ENCODE measurements at places on chromosomes 5 and 9.

GRCh38 chr9:129412814-129413536 is 207.9 kb downstream of the C9orf50 start:
- DNase-seq: peak; percentile 37

GRCh38 chr5:125313555-125313954 is 567.1 kb upstream of the ZNF608 start:
- no peak for DNase-seq

DNA sequence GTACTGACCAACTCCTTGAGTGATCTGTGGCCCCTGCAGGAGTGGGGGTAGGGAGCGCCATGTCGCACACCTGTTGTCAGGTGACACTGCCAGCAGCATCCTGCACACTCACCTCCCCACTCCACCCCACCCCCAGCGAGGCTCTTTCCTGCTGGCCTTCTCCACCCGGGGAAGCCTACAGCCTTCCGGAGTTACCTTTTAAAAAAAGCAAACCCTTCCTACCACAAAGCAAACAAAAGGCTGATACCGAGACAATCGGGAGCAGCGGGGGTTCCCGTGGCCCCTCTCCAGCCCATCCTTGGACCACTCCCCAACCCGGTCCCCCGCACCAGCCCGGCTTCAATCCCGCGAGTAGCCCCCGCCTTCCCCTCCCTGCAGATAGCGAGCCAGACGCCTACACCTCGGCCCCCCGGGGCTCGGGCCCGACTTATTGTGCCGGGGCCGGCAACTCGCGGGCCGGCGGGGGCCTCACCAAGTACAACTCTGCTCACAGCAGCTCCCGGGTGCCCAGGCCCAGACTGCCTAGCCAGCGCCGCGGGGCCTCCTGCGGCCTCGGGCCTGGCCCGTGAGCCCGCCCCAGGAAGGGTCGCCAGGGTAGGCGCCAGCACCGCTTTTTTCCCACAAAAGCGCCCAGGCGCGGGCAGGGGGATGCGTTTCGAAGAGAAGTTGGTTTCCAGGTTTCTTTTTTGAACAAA is 724 bp downstream of the MACROH2A1 start:
- peak; percentile 62 for DNase-seq

DNA sequence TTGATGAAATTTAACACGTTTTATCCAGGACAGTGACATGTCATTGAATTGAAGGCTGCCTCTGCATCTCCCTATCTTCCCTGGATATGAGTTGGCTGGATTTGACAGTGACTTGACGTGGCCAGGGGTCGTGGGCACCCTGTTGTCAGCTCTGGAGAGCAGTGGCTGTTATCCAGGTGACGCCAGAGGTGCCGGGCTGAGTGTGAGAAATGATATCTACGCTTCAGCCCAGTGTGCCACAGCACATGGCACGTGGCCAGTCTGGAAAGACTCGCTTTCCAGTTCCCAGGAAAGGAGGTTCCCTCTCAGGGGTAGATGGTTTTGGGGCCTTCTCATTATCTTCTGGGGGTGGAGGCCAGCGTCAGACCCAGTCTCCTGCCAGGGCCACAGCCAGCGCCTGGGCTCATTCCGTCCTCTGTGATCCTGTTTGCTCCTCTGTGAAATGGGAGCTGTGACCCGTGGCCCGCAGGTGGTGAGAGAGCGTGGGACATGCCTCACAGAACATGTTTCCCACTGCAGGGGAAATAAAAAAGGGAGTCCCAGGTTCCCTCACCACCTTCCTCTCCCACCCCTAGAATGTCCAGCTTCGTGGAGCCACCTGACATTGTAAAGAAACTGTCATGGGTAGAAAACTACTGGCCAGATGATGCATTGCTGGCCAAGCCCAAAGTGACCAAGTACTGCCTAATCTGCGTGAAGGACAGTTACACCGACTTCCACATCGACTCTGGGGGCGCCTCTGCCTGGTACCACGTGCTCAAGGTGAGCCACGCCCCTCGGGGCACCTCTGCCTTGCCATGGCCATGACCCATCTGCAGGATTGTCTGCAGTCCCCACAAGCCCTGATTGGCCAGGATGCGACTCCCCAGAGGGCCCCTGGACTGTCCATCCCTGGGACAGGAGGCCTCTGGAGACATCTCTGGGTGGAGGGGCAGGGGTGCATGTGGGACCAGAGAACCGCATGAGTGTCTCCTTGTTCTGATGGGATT is 76.5 kb downstream of the PHF2 start:
- no peak for DNase-seq

Data from activated CD4-positive, alpha-beta T cell treated with anti-CD3 and anti-CD28 coated beads, Interleukin-2, Interleukin-6, amounts not matched to agents 100 ng/mL and 50 ng/mL, durations not matched to agents 16 hours and 8 hours (primary cell).